ENCODE measurements at places on chromosomes 3 and 15.

- no peak for DNase-seq
These were observed 43.3 kb upstream of the SIAH2 start for GRCh38 chr3:150806185-150806835.

GRCh38 chr15:33780011-33780768 is 188.1 kb upstream of the CHRM5 start:
- no peak for DNase-seq

DNA sequence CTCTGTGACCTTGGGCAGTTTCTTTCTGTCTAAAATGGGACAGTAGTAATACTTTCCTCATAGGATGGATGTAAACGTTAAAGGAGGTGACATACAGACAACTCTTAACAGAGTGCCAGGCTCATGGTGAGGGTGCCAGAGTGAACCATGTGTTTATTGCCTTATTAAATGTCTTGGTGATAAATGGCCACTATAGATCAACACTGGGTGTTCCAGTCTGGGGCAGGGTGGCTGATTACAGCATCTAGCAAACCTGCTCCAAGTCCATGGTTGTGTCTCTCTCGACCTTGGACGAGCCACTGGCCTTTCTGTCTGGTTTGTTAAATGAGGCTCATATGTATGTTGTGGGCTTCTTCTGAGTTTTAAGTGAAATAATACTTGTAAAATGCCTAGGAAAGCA is 75.1 kb downstream of the TRAK1 start:
- DNase-seq: no peak

GRCh38 chr15:80568876-80569605 is 126.1 kb upstream of the ABHD17C start:
- DNase-seq: no peak

GRCh38 chr3:45659661-45660566 is 29.3 kb upstream of the SACM1L start:
- peak; percentile 51 for DNase-seq

- peak; percentile 8 for DNase-seq
These were observed 31.2 kb upstream of the ALDH1L1 start for GRCh38 chr3:126211569-126211968.

DNA sequence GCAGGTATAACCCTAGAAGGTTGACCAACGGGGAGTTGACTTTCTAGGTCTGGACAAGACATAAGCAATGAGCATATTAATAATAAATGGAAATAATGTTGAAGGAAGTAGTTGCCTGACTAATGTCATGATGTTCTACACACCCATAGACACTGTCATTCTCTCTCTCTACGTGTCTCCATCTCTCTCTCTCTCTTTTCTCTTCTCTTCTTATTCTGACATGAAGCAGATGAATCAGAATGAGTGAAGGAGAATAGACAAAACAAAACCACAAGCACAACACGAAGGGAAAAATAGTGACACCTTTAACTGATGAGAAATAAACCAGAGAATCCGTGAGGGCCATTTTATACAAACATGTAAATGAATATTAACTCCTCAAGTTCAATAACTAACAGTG is 26.7 kb upstream of the CCDC80 start:
- no peak for DNase-seq

GRCh38 chr3:57160765-57161538 is 4.2 kb downstream of the IL17RD start:
- DNase-seq: no peak

DNA sequence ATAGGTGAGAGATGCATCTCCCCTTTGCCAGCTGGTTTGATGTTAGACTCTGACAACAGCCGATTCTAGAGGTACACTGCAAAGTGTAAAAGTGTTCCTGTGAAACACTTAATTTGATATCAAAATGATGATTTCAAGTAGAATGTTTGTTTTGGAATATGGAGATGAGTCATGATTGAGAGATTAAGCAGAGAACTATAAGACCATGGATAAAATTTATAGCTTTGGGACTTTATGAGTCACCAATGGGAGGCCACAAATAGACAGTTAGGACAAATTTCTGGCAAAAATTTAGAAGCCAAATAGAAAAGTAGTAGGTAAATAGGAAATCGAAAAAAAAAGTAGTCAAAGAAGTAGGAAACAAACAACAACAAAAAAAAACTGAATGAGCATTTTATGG is 672.5 kb downstream of the NSUN3 start:
- DNase-seq: peak; percentile 9

DNA sequence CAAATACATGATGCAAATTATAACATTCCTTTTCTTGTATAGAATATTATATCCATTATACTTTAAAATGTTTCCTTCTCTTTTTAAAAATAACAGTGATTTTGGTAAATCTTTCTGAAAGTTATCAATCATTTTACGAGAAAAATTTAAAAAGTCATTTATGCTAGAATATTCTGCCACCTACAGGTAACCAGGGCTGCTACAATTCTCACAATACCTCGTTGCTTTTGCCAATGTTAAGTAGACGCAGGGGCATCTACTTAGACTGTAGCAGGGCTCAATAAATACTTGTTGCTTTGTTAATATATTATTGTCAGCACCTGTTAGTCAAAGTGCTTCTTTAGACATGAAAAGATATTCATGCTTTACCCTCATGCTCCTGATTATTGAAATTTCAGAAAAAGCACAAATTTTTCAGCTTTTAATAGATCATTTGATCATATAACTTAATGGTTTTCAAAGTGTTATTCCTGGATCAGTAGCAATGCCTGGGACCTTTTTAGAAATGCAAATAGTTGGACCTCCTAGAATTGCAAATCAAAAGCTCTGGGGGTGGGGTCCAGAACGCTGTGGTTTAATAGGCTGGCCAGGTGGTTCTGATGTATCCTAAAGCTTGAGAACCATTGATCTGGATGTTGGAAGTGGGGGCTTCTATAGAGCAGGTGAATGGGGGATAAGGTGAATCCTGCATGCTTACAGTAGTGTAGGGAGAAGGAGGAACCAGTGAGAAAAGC is 223.6 kb upstream of the PDZRN3 start:
- peak; percentile 47 for DNase-seq

- no peak for DNase-seq
These were observed 491.2 kb upstream of the TPRG1 start for GRCh38 chr3:188680605-188681004.

DNA sequence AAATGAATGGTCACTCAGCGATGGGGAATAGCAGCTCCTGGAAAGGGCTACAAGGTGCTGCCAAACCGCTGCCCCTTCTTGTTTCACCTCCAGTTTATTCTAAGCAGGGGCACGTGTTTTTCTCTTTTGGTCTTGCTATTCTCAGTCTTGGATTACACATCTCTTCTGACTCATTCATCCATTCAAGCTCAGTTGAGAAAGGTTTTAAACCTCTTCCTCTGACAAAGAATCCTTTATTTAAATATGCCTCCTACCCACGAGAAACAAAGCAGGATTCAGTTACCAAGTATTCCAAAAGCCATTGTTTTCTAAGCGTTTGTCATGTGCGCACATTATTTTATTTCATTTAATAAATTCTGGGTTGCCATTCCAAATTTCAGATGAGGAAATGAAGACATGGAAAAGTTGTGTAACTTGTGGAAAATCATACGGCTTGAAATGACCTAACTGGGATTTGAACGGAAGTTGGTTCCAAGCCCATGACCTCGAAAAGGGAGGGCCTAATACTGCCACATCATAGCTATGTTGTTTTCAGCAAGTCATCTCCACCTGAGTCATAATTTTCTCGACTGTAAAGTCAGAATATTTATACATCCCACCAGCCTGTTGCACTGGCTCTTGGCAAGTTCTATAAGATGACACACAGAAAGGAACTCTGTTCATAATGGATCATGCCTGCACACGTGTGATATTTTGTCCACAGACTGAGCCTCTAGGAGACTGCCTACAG is 292.0 kb upstream of the SLCO3A1 start:
- no peak for DNase-seq

- no peak for DNase-seq
These were observed 32.6 kb downstream of the RTP4 start for GRCh38 chr3:187400756-187401155.
